8988T (cell line): ENCODE measurements at places on chromosomes 7 and 10.
A peak's percentile ranks its signal among the peaks of the same experiment; 100 is the strongest.

DNA sequence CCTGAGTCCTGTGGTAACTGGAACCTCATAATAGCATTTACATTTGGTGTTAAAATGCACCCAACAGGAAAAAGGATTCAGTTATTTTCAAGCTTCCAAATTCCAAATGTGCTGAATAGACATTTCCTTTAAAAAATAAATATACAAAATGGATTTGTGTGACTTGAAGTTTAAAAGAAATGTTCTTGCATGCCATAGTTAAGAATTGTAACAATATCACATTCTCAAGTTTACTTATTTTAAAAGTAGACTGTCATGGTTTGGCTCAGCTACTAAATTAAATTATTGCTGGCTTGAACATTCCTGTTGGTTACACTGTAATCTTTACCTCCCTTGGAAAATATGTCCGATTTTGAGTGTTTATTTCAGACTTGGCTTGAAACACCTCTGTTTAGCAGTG, 31.5 kb downstream of the BICC1 start:
- DNase-seq: no peak

DNA sequence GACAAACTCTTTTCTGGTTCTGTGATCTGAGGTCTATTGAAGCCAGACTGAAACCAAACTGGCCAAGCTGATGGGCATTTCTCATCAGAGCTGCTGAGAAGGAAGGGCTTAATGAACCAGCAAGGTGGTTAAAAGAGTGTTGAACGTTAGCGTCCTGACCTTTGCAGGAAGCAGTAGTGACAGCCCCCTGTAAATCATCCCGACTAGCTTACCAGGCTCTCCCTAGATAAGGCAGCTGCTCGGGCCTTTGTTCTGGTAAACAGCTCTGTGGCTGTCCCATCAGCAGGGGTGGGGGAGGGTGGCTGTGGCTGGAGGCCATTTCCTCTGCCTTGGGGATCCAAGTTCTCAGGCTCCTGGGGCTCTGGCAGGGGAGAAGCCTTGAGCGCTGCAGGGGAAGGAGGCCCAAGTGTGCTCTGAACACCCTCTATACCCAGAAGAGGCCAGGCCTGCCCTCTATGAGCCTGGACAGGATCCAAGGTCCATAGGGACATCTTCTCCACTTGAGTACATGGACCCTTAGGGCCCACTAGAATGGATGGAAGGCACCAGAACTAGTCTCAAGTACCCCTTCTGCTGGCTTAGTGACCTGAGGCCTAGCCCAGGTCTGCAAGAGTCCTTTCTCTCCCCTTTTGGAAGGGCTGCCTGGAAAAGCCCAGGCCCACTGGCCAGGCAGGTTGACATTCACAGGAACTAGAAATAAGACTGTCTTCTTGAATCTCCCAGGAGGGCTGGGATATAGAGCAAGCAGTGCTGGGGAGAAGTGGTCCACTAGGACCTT, 134.6 kb downstream of the ARHGAP22 start:
- no peak for DNase-seq

DNA sequence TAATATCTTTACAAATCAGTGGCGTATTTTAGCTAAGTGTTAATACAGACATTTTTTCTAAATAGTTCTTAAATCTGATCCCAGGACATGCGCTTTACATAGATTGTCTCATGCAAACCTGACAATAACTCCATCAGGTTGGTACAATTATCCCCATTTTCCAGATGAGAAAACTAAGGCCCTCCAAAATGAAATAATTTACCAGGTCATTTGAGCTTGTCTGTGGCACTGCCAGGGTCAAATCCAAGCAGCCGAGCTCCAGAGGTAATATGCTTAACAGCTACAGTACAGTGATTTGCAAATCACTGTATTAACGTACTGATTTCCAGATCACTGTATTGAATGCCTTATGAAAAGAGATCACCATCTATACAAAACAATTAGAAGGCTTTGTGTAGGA, 223.1 kb downstream of the CHCHD3 start:
- no peak for DNase-seq

DNA sequence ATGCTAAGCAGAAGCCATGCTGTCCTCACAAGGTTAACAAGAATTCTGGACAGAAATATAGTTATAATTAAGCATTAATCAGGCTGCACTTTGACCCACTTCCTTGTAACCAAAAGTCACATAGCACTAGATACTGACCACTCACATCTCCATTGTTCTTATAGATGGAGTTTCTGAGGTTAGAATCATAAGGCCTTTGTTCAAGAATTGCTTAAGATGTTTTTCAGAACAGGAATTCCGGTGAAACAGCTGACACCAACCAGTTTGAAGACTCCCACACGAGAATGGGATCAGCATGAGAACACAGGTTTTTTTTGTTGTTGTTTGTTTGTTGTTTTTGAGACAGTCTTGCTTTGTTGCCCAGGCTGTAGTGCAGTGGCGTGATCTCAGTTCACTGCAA, 488.3 kb upstream of the NRP1 start:
- DNase-seq: no peak

- DNase-seq: no peak
Observed at GRCh38 chr10:36448760-36449691, 676.4 kb upstream of the ANKRD30A start.

DNA sequence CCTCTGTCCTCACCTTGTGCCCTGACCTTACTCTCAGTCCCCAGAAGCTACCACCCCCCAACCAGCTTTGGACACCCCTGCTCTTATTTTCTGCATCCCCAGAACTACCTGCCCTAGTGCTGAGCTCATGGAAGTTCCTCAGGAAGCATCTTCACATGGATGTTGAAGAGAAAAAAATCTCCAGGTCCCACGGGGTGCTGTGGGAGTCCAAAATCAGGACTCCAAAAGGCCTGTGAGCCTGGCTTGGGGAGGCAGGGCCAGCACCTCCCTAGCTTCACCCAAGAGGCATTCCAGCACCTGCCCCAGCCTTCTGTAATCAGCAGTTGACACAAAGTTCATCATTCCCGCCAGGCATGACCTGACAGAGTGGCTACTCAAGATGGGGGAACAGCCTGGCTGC, 20.7 kb upstream of the GDF10 start:
- DNase-seq: no peak

GRCh38 chr10:21174715-21175495, 277.8 kb upstream of the NEBL start:
- no peak for DNase-seq

DNA sequence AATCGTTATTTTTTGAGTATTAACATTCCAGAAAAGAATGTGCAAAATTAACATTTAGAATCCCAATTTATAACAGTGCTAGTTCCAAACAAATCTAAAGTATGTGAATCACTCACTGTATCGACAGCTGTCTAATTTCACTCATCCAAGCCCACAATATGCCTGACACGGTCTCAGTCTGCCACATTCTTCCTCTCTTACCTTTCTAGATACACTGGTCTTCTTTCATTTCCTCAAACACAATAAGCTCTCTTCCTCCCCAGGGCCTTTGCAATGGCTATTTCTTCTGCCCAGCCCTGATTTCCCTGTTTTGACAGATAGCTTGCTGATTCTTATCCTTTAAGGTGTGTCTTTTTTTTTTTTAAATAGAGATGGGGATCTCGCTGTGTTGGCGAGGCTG, 48.8 kb downstream of the UBE2H start:
- no peak for DNase-seq

DNA sequence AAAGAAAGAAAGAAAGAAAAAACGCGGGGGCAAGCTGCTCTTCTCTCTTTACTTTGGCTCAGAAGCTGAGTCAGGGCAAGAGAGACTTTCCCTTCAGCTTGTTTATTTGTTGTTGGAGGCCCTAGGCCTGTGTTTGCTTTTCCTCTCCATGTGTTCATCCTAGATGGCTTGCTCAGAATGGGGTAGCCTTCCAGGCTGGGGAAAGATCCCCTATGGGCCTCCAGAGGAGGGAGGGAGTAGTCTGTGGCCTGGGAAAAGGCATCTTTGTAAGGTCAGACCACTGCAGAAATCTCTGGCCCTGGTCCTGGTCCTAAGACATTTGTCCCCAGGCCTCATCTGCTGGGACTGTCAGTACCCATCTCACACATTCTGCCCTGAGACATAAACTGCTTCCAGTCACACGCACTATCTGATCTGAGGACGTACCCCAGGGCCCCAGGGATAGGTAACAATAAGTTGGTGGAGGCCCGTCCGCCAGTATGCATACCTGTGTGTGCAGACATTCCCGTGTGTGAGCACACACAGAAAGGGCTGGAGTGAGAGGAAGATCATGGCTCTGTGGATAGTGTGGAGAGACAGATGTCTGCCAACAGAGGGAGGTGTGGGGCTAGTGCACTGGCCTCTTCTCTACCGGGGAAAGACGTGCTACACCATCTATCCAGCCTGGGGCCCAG, 4.9 kb upstream of the SCD start:
- peak; percentile 88 for DNase-seq

DNA sequence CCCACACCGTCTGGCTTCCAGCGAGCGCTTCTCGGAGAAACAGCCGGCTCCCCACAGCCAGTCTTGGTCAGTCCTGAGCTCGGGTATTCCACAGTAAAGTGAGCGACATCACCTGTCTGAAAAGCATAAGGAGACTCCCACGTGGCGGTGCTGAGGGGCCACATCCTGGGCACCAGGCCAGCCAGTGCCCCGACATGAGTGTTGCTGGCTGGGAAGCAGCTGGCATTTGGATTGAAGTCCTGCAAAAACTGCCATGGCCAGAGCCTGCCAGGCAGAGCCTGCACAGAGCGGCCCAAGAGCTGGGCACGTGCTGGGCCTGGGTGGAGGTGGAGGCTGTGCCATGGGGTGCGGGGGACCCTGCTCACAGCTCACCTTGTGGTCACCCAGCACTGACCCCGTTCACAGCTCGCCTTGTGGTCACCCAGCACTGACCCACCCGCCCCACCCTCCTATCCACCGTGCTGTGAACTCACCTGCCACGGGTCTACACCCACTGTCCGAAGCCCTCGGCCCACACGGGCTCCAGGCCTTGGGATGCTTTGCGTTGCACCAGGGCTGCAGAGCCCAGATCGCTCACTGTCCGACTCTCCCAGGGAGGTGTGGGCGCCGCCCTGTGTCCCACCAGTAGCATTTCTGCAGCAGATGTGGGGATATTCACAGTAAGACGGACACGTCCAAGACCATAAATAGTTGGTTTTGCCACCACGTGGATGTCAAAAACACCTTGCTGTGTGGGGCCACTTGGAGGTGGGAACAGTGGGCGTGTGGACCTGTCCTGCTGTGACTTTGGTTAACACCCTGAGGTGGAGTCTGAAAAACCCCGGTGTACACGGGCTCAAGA, 48.8 kb downstream of the PITRM1 start:
- DNase-seq: no peak

- DNase-seq: no peak
Observed at GRCh38 chr7:131835141-131835540, 278.7 kb upstream of the PODXL start.

- no peak for DNase-seq
Observed at GRCh38 chr10:4013651-4014121, 228.7 kb upstream of the KLF6 start.

DNA sequence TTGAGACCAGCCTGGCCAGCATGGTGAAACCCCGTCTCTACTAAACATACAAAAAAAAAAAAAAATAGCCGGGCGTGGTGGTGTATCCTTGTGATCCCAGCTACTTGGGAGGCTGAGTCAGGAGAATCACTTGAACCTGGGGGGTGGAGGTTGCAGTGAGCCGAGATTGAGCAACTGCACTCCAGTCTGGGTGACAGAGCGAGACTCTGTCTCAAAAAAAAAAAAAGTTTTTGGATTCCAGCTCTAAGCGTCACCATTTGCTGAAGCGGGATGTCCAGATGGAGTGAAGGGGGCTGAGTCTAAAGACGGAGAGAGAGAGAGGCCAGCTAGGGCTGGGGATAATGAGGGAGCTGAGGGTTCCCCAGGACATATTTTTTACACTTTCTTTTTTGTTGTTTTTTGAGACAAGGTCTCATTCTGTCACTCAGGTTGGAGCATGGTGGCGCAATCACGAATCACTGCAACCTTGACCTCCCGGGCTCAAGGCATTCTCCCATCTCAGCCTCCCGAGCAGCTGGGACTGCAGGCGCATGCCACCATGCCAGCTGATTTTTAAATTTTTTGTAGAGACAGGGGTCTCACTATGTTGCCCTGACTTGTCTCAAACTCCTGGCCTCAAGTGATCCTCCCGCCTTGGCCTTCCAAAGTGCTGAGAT, 9.4 kb upstream of the HK1 start:
- DNase-seq: no peak

DNA sequence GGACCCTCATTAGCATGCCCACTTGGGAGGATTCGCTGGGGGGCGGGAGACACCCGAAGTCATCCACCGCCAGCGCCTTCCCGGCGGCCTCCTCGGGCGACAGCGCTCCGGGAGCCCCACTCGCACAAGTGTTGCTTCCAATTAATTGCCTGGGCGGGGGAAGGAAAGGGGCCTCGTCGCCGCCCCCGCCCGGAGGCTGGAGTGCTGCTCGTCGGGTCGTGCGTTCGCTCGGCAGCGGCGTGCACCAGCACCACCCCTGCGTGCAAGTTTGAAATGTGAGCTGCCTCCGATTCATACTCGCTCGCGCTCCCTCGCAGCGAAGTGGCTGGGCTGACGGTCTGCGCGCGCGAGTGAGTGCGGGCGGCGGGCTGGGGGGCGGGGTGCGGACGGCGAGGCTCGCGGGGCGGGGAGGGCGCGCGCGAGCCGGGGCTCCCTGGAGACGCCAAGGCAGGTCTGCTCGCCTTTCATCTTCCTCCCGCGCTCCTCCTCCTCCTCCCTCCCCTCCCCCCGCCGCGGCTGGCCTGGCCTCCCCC, 104.6 kb upstream of the PPIF start:
- no peak for DNase-seq

DNA sequence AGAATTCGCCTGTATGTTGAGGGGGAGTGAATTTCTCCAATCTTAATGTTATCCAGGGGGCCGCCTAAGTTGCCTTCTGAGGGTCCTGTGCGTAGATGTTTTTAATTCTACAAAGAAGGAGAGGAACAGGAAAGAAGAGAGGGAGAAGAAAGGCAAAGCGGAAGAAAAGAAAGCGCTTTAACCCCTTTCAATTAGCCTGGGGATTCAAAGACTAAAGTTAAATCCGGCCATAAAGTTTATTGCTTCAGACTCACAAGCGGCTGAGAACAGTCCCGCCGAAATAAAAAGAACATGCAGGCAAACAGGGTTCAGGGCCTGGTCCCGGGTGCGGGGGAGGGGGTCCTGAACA, 4.5 kb downstream of the HOXA5 start:
- no peak for DNase-seq

GRCh38 chr10:75235375-75236177, at the start of gene COMTD1:
TSS of gene COMTD1 (minus strand) at chr10:75235957. CDS start at chr10:75235928, 29 bp downstream.
- DNase-seq: peak; percentile 92

- no peak for DNase-seq
Observed at GRCh38 chr10:115653473-115653872, 560.3 kb downstream of the ATRNL1 start.

GRCh38 chr10:133160826-133161471, 930 bp downstream of the KNDC1 start:
- no peak for DNase-seq

GRCh38 chr10:12709000-12709401, 292.5 kb downstream of the CCDC3 start:
- DNase-seq: no peak
